ENCODE measurements at places on chromosomes 16 and 17.
A peak's percentile ranks its signal among the peaks of the same experiment; 100 is the strongest.

- no peak for DNase-seq
Measured at GRCh38 chr17:75133001-75133400, 1.5 kb upstream of the NT5C start.

- no peak for DNase-seq
Measured at GRCh38 chr17:30366536-30366935, 12.2 kb upstream of the CPD start.

DNA sequence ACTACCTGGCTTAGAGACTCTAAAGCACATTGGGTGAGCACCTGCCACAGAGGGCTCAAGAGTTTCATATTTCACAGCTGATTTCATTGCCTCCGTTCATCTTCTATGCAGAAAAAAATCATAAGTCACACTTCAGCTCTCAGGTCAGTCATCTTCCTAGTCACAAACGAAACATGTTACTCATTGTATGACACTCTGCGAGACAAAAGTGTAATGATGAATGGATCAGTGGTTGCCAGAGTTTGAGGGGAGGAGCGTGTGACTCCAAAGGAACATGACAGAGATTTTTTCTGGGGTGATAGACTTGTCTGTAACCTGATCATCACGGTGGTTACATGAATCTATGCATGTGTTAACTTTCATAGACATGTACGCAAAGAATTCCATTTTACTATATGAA lies 195.2 kb upstream of the CNTNAP4 start:
- no peak for DNase-seq

GRCh38 chr17:32917081-32917480 lies 10.9 kb upstream of the TMEM98 start:
- DNase-seq: no peak

- no peak for DNase-seq
Measured at GRCh38 chr17:4235372-4236279, 28.2 kb downstream of the ANKFY1 start.

- DNase-seq: no peak
Measured at GRCh38 chr17:78144736-78145641, 1.2 kb upstream of the C17orf99 start.

- no peak for DNase-seq
Measured at GRCh38 chr16:86990451-86990850, 326.7 kb downstream of the C16orf95 start.

GRCh38 chr16:61024180-61024900 lies 1011.9 kb downstream of the CDH8 start:
- DNase-seq: no peak

DNA sequence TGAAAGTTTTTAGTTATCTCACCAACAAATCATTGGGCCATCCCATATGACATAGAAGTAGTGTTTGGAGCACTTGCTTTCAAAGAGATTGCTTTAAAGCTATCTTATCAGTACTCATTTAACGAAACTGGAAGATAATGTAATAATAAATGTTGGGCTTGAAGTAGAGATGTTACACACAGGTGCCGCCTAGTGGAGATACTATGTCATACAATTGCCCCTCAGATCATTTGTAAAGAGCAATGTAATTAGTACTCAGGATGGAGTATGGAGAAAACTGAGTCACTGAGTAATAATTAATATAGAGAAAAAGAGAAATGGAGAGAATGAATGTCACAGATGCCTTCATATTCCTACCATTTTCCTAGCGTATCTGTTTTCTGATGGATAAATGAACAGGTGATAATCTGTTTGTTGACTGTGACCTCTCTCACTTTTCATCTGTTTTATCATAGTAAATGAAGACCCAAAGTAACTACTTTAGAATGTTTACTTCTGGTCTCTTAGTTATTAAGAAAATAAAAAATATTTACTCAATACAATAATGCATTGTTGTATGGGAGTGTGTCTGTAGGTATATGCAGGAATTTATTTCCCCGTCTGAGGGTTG lies 80.4 kb downstream of the EFCAB5 start:
- peak; percentile 4 for DNase-seq

GRCh38 chr16:70430667-70431536 lies 8.0 kb downstream of the ST3GAL2 start:
- peak; percentile 50 for DNase-seq

GRCh38 chr17:38357486-38358123 lies 6.0 kb downstream of the SOCS7 start:
- DNase-seq: no peak

DNA sequence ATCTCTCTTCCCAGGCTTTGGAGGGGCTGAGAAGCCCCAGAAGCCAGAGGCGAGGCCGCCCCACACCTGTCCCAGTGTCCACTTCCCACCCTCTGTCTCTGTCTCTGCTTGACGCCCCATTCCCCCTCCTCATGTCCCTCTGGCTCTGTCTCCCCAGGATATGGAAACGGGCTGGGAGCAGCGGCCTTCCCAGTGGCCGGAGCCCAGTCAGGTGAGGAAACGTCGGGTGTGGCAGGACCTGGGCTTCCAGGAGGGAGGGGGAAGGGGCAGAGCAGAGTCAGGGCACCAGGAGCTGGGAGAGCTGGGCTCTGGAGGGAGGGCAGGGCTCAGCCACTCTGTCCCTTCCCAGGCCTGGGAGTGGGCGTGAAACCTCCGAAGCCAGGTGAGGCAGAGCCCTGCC lies 10.6 kb upstream of the PKMYT1 start:
- DNase-seq: no peak

- no peak for DNase-seq
Measured at GRCh38 chr17:45688820-45689219, 95.3 kb upstream of the CRHR1 start.

DNA sequence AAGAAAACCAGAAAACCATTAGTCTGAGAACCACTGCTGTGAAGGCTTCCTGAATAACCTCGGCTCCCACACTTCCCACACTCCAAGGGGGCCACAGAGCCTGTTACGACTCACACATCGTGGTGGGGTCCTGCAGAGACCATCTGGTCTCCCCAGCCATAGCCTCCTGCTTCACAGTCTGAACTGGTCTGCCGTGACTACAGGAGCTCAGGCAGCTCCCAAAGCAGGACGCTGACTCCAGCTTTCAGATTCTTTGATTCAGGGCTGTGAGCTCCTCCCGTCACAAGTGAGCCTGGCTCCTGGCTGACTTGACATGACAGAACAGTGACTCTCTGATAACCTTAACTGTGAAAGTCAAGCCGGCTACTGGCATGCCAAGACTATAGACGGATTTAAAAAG lies 37.8 kb downstream of the CYB5D2 start:
- no peak for DNase-seq

DNA sequence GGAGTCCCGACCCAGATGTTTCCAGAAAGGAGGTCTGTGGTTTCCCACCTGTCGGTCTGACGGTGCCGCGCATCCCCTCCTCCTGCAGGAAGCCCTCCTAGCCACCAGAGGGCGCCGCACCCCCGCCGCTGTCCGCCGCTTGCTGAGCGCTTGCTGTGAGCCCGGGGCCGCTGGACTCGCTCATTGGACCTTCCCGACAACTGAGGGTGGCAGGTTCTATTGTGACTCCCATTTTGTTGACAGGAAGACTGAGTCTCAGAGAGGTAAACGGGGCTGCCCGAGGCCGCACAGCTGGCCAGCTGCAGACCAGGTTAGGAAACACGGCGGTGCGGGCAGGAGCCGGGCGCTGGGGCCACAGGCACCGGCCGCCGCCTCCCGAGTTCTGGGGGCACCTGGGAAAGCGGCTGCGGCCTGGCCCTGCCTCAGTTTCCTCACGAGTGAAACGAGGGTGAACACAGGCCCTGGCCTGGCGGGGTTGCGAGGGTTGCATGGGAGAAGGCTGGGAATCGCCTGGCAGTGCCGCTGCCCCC lies 191.1 kb upstream of the CIBAR2 start:
- DNase-seq: peak; percentile 62

DNA sequence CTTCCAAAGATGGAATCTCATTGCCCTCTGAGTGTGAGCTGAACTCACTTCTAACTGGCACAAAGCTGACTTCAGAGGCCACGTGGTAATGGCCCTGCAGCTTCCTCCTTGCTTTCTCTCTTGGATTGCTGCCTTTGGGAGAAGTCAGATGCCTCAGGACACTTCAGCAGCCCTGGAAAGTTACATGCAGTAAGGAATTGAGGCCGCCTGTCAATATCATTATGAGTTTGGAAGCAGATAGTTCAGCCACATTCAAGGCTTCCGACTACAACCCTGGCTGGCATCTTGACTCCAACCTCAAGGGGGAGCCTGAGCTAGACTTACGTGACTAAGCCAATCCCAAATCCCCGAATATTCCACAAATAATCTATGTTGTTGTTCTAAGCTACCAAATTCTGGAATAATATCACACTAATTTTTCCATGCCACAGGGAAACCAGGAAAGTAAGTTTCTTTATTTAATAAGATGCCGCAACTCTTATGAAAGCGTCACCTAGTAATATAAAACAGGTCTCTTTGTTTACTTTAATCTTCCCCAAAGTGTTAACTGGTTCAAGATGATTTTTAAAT lies 13.6 kb downstream of the CEP20 start:
- DNase-seq: no peak

- no peak for DNase-seq
Measured at GRCh38 chr16:3520841-3521240, 20.0 kb downstream of the CLUAP1 start.

DNA sequence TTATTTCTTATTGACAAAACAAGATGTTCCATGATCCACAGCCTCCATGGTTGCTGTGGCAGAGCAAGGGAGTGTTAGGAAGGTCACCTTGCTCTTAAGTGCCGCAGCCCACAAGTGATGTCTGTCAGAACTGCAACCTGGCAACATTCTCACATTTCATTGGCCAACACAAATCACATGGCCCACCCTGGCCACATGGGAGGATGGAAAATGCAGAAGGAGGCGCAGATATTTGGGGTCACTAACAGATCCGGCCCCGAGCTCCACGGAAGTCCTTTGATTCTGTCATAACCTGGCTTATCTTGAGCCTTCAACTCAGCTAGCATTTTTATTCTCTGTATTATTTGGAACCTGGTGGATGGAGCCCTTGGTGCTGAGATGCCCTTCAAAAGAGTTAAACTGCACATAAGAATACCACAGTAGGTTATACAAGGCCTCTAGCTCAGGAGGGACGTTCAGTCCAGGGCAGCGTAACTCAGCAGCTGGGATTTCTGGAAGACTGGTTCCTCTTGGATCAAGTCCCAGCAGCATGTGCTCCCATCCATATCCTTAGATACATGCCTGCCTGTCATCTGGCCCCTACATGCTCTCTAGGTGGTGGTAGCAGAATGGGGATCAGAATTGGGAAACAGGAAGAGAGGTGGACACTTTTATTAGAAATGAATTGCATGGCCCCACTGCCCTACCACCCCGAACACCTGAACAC lies 508.1 kb downstream of the HAPSTR1 start:
- DNase-seq: no peak

DNA sequence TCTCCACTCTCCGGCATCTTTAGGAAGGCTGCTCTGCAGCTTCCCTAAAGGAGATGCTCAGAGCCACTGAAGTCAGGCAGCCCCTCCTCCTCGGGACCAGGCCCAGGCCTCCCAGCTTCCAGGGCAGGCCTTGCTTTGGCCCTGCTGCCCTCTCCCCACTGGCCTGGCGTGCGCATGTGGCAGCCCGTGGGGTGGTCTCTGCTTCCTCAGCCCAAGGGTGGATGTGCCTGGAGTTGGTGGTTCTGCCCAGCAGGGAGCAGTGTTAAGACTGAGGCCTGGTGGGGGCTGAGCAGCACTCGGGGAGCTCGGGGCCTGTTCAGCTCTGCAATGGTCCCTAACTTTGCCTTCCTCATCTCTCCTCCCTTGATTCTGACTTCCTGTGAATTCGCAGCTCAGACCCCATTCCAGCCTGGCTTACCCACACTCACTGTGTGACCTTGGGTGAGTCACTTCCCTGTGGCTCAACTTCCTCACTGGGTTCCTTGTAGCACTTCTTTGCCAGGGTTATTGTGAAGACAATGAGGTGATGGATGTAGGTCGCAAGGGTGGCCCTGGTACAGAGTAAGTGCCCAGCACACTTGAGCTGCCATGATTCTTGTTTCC lies 63.2 kb downstream of the NKD1 start:
- DNase-seq: no peak

DNA sequence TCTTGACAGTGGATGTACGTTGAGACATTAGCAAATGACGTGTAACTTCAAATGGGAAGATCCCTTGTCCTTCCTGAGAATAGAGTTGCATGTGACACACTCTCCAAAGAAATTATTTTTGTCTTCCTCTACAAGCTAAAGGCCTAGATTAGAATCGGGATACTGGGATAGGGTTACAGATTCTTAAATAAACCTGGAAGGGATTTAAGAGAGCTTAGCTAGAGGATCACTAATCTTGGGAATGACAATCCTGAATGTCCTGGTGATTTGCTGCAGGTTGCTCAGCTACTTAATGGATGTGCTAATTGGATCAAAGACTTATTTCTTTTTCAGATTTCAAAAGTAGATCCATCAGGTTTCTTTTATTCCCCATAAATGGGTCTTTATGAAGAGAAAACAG lies 101.9 kb downstream of the KCNJ2 start:
- no peak for DNase-seq

- DNase-seq: no peak
Measured at GRCh38 chr16:11386791-11387546, 41.7 kb downstream of the RMI2 start.

GRCh38 chr16:51938861-51939260 lies 608.1 kb downstream of the TOX3 start:
- DNase-seq: no peak

- DNase-seq: no peak
Measured at GRCh38 chr16:10876799-10877341, at the start of gene CIITA. CIITA (plus strand) TSS chr16:10877202; CDS start chr16:10877331, 129 bp downstream.

- no peak for DNase-seq
Measured at GRCh38 chr17:47611372-47612350, 38.1 kb upstream of the KPNB1 start.

GRCh38 chr16:29806641-29807425 lies 504 bp downstream of the MAZ start:
- DNase-seq: no peak

GRCh38 chr16:65772134-65772732 lies 594.3 kb upstream of the CDH5 start:
- DNase-seq: no peak

DNA sequence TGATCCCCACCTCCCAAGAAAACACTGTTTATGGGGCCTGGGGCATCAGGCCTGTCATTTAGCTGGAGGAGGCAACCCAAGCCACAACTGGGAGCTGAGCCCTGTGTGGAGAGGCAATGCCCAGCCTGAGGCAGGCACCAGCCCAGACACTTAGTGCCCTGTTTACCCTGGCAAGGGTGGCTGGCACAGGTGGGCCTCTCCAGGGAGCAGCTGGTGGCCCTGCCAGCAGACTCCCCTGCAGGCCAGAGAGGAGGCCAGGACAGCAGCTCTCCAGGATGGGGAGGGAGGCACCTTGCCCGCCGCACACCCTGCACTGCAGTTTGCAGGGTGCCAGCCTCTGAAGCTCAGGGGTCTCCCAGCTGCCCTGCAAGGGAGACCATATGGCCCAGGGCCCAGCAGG lies 9.1 kb upstream of the TMEM92 start:
- DNase-seq: no peak

GRCh38 chr17:57943140-57943539 lies 12.1 kb downstream of the CUEDC1 start:
- no peak for DNase-seq

- DNase-seq: no peak
Measured at GRCh38 chr16:66026211-66026610, 340.3 kb upstream of the CDH5 start.

- no peak for DNase-seq
Measured at GRCh38 chr16:11034481-11034931, 90.1 kb downstream of the CLEC16A start.
